ENCODE measurements at places on chromosomes 7 and 10.

GRCh38 chr10:21217107-21217506, 308.4 kb downstream of the SKIDA1 start:
- no peak for DNase-seq

DNA sequence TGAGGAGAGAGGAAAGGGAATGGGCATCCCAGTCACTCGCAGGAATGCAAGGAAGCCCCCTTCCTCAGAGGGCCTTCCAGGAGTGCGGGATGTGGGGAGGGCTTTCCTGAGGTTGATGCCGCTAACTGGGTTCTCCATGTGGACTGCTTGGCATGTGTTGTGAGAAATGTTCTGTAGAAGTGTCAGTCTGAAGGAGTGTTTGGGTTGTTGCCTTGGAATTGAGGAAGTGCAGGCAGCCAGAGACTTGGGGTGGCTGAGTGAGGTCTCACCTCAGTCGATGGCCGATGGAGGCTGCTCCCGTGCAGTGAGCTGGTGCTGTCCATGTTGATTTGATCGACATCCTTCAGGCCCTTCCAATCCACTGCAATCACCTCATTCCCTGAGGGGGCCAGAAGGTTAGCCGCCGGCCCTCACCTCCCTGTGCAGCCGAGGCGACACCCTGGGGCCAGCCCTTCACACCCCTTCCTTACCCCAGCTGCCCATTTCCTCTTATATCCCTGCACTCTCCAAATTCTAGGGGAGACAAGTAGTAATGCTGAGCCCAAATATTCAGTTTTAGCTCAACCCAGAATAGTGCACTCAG, 2.7 kb downstream of the FAM131B start:
- no peak for DNase-seq

DNA sequence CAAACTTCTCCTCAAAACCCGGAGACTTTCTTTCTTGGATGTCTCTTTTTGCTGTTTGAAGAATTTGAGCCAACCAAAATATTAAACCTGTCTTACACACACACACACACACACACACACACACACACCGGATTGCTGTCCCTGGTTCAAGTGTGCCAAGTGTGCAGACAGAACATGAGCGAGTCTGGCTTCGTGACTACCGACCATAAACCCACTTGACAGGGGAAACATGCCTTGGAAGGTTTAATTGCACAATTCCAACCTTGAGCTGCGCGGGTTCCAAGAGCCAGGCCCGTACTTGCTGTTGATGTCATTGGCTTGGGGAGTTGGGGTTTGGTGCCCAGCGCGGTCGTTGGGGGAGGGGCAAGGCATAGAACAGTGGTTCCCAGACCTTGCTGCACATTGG, 1.7 kb downstream of the EGFR start:
- DNase-seq = no peak

GRCh38 chr7:128135159-128135514, 103.9 kb upstream of the LRRC4 start:
- no peak for DNase-seq

DNA sequence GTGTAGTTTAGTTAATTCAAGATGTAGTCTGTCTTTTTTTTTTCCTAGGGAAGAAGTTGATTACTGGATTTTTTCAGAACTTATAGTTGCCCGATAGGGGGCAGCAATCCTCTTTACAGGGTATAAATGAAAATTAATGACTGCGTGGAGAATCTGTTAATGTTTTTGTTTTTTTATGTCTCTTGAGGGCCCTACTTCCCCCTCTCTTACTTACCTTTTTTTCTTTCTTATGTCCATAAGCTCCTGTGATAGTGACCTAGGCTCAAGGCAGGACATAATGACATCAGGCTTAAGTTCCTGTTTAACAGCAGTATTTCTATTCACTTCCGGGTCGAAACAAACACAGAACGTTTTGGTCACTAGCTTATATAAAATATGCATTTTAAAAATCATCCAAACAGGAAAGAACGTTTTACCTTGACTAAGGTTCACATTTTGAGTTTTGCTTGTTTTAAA, 18.8 kb downstream of the CDC123 start:
- peak; percentile 32 for DNase-seq

- no peak for DNase-seq
These were observed 14.4 kb downstream of the POT1 start for GRCh38 chr7:124915242-124915641.

- DNase-seq = no peak
These were observed 77.0 kb downstream of the POU6F2 start for GRCh38 chr7:39054731-39055130.

GRCh38 chr10:66180581-66181318, 745.1 kb upstream of the LRRTM3 start:
- DNase-seq = no peak

- DNase-seq = no peak
These were observed 687 bp upstream of the DKK1 start for GRCh38 chr10:52313256-52313932.

DNA sequence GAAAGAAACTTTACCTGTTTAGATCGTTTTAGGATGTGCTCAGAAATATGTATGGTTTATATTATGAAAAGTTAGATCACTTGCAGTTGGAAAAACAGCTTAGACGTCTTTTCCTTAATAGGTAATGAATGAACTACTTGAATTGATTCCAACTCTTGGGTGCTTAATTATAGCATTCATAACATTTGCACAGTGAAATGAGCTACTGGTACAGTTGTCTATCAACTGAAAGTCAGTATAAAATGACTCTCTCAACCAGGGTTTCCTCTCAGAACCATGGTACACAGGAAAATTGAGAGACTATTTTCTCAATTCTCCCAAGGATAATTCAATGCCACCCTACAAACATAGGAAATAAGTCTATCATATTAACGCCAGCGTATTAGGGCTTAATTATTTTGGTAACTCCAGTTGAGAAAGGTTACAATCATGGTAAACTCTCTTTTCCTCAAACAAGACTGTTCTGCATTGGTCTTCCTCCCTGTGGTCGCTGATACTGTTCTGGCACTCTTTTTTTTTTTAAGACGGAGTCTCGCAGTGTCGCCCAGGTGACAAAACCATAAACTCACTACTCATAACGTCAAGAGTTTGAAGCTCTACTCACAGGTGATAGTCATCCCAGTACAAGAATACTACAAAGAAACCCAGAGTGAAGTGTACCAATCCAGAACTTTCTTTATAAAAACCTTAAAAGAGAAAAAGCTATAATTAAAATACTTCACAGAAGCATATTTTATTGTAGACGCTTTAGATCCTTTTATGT, 2.0 kb downstream of the ANLN start:
- DNase-seq = no peak

DNA sequence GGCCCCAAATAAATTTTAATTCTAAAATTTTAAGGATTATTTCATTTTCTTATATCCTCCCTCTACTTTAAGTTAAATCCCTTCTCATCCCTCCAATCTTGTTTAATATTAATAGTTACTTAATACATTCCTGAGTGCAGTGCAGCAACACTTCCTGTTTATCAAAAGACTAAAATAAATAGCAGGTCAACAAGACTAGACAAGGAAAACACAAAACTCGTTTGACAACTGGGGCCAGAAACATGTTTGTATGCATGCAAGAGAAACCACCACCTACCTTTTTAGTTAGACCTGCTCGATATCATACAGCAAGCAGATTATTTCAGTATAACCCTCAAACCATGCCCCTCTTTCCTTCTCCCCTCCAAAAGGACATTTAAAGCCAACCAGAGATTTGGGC, 95.8 kb downstream of the PARD3 start:
- DNase-seq = no peak

DNA sequence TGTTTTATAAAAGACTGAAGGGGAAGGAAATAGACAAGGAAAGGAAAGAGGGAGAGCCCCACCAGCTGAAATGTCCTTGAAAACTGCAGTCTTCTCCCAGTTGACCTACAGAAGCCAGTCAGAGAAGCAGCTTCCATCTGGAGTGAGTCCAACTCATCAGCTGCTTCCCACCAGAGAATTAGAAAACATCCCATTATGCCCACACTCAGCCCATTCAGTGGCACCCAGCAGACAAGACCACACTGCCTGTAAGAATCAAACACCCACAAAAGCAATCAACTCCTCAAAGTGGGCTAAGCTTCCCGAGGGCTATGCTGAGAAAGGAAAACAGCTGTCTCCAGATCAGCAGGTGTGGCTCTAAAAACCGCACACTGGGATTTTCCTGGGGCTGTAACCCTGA, 29.6 kb upstream of the TMEM213 start:
- DNase-seq = no peak

DNA sequence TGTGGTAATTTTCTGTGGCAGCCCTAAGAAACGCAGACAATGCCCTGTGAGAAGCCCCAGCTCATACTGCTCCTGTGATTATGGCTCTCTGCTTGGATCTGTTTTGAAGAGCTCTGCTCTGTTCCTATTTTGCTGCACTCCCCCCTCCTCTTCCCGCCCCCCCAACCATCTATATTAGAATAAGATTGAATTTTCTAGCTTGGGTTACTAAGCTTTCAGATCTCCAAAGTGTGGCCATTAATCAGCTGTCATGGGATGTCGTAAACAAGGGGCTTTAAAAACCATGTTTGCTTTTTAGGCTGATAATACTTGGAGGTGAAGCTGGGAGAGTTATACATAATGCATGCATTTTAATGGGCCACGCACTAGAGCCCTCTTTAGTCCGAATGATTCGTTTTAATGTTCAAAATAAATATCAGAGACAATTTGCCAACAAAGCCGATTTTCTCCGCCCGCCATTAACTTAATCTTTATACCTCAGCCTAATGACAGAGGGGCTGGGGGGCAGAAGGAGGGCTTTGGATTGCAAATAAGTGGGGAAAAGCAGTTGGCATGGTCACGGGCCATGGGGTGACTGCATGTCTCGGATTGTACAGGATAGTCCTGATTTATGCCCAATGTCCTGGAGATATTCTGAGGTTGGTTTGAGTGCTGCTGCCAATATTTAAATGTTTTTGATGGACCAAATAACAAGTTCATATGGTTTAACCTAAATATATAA, 165.5 kb downstream of the RPS24 start:
- DNase-seq = no peak

DNA sequence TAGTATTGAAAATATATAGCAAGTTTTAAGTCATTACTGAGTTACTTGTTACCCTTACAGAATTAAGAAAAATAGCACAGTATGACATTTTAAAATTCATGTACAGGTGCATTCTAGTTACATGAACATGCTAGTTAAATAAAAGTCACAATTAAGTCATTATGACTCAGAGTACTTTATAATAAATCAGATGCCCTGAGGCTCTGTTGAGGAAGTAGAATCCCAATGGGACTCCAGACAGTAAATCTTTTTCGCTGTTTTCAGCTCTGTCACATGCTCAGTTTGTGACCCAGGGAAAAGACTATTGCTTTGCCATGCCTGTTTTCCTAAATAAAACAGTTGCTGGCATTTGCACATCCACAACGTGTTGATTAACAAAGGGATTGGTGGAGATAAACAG, 21.0 kb downstream of the NUDT13 start:
- DNase-seq = no peak

DNA sequence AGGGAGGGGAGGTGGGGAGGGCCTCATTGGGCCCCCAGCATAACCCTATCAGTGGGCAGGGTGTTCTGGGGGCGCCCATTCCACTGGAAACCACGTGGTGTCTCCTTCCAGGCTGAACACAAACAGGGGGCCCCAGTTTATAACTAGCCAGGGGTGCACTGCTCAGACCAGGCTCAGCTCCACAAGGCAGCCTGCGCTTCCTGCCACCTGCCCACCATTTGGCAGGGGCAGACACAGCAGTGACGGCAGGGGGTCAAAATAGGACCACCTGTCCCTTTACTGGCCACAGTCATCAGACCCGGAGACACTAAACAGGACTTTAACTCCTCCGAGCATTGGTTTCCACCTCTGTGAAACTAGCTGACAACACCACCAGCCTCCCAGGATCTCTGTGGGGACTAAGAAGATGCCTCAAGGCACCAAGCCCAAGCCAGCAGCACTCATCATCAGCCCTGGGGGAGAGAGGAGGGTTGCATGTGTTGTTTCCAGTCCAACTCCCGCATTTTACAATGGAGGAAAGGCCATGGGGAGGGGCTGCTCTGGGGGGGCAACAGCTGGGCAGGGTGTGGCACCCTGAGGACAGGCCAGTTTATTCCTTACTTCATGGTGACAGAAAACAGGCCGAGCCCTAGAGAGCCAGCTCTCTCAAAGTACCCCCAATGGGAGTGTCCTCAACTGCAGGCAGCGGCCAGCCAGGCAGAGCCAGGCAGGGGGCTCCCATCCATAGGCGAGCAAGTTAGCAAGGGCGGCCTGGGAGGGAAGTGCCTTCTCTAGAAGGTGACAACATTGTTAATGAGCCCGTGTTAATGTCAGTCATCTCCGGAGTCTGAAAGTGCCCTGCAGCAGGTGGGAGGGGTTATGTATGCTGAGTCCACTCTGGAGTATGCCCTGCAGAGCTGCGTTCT, 127.6 kb downstream of the TNS3 start:
- no peak for DNase-seq

DNA sequence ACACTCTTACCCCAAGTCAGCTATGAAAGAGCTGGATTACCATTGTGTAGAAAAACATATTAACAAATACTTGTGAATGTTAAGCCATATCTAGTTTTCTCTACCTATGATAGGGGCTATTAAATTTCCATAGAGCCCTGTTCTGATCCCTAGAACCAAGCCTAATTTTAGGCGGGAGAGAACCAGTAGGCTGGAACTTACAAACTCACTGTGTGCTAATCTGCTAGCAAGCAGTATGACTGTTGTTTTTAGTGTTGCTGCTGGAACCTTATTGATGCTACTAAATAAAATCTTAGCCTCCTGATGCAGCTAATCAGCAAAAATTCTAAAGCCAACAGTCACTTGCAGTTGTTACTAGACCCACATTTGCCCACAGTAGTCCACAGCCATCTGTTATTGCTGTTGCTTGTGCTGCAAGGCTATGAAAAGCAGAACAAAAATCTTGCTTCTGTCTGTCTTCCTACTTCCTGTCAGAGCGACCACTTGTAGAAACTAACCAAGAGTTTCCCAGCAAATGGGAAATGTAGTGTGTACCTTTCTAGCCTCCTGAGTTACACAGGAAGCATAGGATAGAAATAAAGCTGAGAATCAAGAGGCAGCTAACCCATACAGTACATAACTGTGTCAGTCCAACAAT, 368.4 kb downstream of the ARL4A start:
- no peak for DNase-seq

DNA sequence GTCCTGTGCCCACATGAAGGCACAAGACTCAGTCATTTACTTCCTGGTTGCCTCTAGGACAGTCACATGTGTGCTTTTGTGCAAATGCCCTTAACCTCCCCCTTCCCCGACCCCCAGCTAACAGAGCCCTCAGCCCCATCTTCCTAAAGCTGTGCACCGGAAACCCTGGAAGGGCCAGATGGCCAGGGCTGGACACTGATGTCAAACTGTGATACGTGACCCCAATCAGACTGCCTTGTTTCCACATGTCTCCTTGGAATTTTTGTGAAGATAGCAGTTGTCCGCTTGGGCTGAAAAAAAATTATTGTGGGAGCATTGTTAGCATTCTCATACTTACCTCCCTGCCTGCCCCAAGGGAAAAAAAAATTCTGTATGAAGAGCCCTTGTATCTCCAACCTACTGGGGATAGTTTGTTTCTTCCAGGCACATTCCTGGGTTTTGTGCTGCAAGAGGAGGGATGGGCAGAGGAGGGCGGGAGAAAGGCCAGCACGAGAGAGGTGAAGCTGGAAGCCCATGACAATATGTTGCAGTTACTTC, 17.0 kb upstream of the ADAM12 start:
- no peak for DNase-seq
